ENCODE measurements at places on chromosomes 12 and 14.

DNA sequence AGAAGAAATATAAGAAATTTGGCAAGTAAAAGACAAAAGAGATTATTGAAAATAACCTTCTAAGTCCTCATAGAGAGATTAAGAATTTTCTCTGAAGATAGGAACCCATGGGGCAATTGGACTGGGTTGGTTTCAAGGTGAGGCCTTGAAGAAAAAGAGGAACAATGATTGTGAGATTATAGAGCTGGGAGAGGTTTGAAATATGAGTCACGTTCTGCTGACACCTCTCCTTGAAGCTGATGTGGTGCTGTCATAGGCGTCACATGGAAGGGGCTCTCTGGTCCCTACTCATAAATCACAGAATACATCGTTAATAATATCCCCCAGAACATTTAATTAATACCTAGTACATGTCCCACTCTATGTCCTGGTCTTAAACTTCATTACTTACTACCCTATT, 227.6 kb upstream of the PDE3A start:
- no peak for DNase-seq

- DNase-seq = no peak
Observed at GRCh38 chr14:73788317-73788598, 63.4 kb upstream of the PTGR2 start.

DNA sequence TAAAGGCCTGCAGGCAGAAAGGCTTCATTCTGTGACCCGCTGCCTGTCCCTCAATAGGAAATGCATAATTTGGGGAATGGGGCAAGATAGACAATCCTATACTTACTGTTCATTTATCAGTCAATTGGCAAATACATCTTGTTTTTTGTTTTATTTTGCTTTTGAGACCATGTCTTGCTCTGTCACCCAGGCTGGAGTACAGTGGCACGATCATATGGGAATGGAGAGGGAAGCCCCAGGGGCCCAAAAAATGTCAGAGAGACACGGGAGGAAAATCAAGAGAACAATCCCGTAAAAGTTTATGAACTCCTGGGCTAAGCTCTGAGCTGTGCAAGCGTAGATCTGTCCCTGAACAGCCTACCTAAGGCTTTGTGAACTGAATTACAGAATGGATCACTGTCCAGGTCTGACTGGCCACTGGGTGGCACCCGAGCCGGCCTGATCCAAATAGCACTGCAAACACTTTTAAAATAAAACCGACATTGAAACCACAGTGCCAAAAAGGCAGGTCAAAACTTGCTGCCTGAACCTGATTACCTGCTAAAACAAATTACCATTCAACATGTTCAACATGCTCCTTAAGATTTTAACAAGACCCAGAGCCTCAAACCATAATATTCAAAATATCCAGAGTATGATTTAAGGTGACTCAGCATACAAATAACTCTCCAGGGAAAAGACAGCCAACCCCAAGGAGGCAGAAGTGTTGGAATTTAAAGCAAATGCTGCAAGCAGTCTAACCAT, 11.8 kb downstream of the COPS7A start:
- no peak for DNase-seq

- DNase-seq = no peak
Observed at GRCh38 chr12:46958599-46959290, 120.7 kb upstream of the PCED1B start.

- no peak for DNase-seq
Observed at GRCh38 chr12:41288142-41288811, 100.2 kb downstream of the PDZRN4 start.

- DNase-seq = no peak
Observed at GRCh38 chr12:6632026-6632983, 3.5 kb downstream of the LPAR5 start.

- no peak for DNase-seq
Observed at GRCh38 chr12:54956818-54957641, 27.5 kb downstream of the TESPA1 start.

- no peak for DNase-seq
Observed at GRCh38 chr14:78509516-78509915, 339.3 kb downstream of the NRXN3 start.

Measured in cortex of kidney (tissue), 1 donor.